ENCODE measurements at places on chromosomes 5 and 9.

- DNase-seq, result no peak
Observed at GRCh38 chr9:882416-882924, 41.0 kb downstream of the DMRT1 start.

GRCh38 chr9:98536542-98537173 is 172.1 kb downstream of the GABBR2 start:
- peak; percentile 20 for DNase-seq

DNA sequence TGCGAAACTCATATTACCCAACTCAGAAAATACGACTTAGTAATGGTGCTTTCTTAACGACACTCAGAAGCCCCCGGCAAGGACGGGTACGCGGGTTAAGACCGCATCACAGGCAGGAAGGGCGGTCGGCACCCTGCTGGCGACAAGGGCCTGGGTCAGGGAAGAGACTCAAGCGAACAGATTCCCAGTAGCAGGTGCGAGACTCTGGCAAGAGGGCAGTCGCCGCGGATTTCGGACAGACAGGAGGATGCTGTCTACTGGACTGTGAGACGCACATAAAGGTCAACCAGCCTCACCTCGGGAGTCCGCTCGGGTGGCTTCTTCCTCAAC is 398 bp downstream of the RAPGEF6 start:
- DNase-seq, result peak; percentile 10

DNA sequence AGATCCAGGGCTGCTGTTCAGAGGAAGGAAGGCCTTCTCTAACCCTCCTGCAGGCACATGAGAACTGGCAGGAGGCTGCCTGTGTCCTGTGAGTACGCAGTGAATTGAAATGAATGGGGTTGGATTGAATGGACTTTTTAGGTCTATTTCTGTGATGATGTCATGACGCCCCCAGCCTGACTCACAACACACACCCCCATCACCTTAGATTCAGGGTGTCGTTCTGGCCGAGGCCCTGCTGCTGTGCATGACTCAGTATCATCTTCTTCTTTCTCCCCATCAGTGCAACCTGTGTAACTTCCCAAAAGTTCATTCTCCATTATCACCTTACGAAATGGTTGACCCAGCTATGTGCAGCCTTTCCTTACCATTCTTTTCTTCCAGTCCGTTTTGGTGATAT is 5.4 kb downstream of the PCAT7 start:
- DNase-seq, result no peak

- DNase-seq, result no peak
Observed at GRCh38 chr9:1875921-1876448, 139.2 kb upstream of the SMARCA2 start.

DNA sequence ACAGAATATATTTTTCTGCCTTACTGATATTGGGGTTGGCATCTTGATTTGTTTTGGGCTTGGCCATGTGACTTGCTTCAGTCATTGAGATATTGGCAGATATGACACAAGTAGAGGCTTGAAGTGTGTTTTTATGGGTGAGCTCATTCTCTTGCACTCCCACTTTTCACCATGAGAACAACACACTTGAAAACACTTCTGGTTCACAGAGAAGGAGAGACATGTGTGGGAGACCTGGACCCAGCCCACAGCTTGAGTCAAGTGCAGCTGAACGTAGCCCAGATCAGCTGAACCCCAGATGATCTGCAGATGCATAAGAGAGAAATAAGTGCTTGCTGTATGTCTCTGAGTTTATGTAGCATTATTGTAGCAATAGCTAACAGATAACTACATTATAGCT is 155.4 kb downstream of the SEMA6A start:
- no peak for DNase-seq

- no peak for DNase-seq
Observed at GRCh38 chr9:26341545-26341944, 551.1 kb downstream of the CAAP1 start.

DNA sequence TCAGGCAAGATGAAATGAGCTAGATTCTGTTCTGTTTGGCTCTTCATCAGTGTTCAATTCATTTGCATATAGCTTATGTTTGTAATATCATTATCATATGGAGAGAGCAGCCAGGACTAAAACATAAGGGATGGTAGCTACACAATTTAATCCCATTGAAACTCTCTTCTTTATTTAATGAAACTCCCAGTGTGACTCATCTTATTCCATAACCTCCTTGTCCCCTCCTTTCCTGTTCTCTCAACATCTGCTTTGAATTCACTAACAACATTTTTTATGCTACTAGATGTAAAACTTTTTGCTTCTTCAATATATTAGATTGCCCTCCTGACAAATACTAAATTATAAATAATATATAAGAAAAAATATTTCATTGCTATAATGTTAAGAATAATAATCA is 1823.4 kb downstream of the MAT2B start:
- DNase-seq, result no peak

GRCh38 chr9:33103501-33104281 is 27.2 kb upstream of the SMU1 start:
- DNase-seq, result no peak

DNA sequence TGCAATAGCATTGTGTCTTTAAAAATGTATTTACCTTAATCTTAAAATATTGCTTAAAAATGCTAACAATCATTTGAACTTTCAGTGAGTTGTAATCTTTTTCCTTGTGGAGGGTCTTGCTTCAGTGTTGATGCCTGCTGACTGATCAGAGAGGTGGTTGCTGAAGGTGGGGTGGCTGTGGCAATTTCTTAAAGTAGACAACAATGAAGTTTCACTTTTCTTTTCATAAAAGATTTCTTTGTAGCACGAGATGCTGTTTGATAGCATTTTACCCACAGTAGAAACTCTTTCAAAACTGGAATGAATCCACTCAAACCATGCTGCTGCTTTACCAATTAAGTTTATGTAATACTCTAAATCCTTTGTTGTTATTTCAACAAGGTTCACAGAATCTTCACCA is 50.8 kb downstream of the NR3C1 start:
- no peak for DNase-seq
